ENCODE measurements at places on chromosomes 1 and 21.

GRCh38 chr1:94799206-94799605 lies 21.0 kb upstream of the SLC44A3 start:
- no peak for DNase-seq

DNA sequence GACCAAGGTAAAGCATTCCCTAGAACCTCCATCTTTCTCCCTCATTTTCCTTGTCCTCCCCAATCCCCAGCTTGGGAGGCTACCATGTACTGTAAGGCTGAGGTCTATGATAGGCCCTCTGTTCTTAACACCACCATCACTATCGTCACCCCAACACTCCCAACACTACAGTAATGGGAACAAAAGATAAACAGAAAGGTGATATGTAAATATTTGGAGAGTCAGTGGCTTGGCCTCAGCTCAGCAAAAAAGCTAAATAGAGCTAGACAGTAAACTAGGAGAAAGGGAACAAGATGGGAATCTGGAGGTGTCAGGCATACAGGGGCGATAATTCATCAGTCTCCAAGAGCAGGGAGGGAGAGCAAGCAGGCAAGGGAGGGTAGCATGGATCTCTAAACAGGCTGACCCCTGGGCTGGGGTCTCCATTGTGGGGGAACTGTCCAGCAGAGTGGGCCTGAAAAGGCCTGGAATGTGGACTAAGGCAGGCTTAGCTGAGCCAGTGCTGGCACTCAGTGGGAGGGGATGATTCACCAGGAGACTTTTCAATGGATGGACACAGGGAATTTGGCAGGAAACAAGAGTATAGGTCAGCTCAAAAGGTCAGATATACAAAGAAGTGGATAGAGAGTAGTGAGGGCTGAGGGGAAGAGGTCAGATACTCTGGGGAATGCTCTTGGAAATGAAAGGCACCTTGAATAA lies 6.7 kb downstream of the WNT2B start:
- DNase-seq, result no peak

- DNase-seq, result no peak
Observed at GRCh38 chr1:248710305-248710900, 7.8 kb upstream of the OR14I1 start.

GRCh38 chr21:34997294-34997693 lies 51.8 kb downstream of the RUNX1 start:
- no peak for DNase-seq

DNA sequence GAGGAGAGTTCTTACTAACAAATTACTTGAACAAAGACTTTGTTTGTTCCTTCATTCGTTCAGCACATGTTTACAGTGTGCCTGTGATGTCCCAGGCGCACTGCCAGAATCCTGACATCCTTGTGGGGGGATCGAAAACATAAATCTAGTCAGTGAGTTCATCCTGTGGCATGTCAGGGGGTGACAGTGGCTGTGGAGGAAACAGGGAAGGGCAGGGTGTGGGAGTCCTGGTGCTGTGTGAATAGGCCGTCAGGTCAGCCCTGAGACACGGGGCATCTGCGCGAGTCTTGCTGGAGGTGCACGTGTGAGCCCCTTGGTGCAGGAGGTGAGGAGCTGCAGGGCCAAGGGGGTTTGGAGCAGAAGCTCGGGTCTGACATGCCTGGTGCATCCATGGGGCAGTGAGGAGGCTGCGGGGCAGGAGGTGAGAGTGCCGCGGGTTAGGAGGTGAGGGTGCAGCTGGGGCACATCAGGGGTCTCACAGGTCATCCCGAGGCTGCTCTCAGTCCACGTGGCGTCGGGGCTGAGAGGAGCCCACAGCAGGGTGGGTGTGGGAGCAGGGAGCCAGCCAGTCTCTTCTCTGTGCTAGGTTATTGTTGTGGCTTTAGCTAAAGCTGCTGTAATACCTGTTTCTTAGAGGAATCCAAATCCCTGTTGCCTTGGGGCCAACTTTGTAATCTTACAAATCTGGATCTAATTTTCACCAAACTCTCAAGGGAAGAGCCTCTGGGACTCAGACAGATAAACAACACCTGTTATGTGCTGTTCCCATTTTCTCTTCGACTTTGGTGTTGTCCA lies 93.4 kb downstream of the PCBP3 start:
- DNase-seq, result no peak

DNA sequence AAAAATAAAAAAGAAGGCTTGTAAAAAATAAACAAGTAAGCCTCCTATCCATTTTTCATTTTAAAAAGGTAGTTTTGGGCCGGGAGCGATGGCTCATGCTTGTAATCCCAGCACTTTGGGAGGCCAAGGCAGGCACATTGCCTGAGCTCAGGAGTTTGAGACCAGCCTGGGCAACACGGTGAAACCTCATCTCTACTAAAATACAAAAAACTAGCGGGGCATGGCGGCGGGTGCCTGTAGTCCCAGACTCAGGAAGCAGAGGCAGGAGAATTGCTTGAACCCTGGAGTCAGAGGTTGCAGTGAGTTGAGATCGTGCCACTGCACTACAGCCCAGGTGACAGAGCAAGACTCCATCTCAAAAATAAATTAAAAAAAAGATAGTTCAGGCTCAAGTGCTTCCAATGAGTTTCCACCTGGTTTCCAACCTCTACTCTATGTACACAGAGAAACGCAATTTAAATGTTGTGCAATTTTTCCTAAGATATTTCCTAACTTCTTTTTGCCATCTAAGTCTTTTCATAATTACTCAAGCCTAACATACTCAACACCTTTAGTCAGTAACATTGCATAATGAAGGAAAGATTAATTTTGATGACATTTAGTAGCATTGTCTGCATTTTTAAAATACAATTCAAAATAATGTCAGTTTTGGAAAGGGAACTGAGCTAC lies 106.3 kb downstream of the KCNT2 start:
- no peak for DNase-seq

DNA sequence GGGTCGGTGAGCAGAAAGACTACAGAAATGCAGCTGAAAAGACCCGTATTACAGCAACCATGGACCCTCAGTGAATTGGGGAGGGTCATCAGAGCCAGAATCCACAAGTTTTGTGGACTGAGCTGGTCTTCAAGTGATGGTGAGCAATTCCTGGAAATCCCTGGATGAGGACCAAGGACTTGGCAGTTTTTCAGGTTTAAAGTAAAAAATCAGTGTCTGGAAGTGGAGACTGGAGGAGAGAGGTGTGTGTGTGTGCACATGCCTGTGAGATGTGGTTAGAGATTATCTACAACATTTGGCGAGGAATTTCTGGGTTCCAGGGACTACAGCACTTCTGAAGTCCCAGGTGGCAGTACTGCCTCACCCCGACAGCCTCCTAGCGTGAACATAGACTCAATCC lies 56.4 kb downstream of the KIRREL1 start:
- DNase-seq, result no peak

- DNase-seq, result no peak
Observed at GRCh38 chr1:109804660-109805059, 40.9 kb upstream of the EPS8L3 start.

GRCh38 chr1:246004301-246004700 lies 502.8 kb downstream of the SMYD3 start:
- DNase-seq, result no peak

GRCh38 chr1:47023268-47024140 lies at the start of gene CYP4X1:
Gene CYP4X1, plus strand, starts transcription at chr1:47023669. Its CDS starts 149 bp downstream, at chr1:47023818.
- DNase-seq, result no peak

GRCh38 chr1:204337583-204337982 lies 22.1 kb downstream of the PLEKHA6 start:
- no peak for DNase-seq

GRCh38 chr1:236865818-236866155 lies 70.7 kb downstream of the MTR start:
- no peak for DNase-seq

DNA sequence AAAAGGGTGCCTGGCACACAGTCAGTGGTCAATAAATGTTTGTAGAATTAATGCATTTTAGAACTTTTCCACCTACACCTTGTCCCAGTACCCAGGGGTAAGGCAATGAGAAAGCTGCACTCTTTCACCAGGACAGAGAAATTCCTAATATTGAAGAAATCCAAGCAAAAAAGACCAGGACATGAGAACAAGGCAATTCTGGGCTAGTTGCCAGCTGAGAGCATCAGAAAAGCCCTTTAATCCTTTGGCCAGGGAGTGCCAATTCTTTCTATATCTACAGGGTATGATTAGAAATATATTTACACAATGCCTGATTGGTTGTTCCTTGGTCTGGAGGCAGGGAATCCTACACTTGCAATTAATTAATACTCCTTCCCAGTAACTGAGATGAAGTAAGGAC lies 492.4 kb upstream of the NFIA start:
- DNase-seq, result no peak

DNA sequence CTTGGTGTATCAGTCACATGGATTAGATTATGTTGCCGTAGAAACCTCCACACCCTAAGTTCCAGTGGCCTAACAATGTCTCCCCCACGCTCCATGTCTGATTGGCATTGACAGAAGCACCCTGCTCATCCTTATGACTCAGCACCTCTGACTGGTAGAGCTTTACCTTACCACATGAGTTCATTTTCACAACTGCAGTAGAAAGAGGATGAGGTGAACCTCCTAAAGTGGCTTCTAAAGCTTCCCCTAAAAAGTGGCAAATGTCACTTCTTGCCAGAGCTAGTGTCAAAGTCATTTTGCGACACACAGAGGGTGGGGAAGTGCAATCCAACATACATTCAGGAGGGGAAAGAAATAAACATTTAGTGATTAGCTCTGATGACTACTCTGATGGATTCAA lies 30.6 kb upstream of the LYPD8 start:
- no peak for DNase-seq

GRCh38 chr1:73104749-73105148 lies 822.4 kb upstream of the NEGR1 start:
- DNase-seq, result no peak

DNA sequence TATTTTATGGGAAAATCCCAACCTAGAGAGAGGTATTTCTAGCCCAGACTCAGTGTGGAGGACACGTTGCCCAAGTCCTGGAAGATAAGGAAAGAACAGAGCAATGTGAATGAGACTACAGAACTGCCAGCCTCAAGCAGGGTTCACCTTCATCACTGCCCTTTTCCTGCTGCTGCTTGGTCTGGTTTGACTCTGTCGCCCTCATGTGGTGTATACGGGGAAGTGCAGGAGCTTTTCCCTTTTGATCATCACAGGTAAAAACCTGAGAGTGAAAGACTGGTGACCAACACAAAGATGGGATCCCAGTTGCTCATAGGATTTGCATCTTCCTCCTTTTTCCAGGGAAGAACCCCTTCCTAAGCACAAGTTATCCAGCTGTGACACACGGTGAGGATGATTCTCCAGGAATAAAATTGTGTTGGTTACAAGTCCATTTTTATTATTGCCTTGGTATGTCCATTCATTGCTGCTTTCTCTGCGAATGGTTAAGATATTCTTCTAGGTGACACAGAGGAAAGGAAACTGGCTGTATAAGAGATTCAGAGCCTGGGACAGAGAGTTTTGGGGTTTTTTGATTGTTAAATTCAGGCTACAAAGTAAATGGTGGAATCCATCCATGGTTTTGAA lies 89.5 kb upstream of the CD53 start:
- DNase-seq, result no peak

DNA sequence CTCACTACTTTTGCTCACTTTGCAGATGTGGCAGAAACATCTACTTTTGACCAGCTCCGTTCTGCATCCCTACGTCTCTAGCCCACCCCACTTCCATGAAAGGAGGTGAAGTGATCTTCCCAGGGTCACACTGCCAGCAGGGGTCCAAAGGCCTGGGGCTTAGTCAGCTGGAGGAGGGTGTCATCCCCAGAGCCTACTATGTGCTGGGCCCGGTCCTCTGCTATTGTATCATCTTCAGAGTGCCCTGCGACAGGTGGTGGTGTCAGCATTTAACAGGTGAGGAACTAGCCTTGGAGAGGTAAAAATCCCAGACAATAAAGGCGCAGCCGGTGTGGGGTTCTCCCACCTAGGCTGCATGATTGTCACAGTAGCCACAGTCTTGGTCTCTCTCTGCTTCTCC lies 5.6 kb upstream of the BSND start:
- DNase-seq, result no peak

GRCh38 chr1:156283521-156283920 lies 604 bp upstream of the TMEM79 start:
- no peak for DNase-seq

DNA sequence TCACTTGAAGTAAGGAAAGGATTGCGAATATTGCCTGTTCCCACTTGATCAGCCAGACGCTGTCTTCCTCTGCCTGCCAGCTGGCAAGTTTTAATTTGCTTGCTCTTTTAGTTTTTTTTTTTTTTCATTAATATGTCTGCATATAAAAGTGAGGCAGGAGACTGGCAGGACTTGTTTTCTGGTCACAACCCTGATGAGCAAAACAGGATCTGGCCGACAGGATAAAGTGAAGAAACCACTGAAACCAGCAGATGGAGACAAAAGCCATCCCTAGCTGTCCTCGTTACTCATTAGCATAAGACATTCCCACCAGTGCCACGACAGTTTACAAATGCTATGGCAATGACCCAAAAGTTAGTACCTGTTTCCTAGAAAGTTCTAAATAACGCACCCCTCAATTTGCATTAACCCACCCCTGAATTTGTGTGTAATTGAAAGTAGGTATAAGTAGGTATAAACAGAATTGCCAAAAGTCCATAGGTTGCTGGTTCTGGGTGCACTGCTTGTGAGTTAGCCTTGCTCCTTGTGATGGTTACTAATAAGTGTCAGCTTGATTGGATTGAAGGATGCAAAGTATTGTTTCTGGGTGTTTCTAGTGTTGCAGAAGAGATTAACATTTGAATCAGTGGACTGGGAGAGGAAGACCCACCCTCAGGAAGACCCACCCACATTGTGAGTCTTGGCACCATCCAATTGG lies 60.8 kb downstream of the ZNF684 start:
- DNase-seq, result no peak

DNA sequence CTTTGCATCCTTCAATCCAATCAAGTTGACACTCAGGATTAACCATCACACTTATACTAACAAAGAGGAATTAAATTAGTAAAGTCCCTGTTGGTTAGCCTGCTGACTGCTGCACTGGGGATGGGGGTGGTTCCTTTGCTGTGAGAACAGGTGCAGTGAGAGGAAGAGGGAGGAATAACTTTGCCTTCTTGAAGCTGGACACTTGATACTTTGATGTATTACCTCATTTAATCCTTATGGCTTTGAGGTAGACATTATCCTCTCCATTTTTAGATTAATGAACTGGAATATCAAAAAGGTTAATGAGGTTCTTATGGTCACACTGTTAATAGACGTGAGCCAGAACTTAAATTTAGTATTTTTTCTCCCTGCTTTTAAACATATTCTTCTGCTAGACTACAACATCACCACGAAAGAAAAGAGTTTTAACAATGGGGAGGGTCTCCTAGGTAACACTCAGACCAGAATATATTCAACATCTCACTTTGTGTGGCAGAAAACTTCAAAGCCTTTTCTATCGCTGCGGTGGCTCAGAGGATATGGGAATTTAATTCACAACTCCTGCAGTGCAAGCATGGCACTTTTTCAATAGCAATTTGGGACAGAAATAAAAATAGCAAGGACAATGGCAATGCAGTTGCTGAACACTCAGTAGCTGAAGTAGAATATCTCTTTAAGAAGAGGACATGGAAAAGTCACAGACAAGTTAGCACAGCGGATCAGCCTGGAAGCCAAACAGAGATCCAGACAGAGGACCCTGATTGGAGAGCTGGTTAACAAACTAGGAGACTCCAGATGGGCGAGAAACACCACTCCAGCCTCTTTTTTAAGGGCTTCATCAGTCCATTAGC lies 68.8 kb upstream of the DNAH14 start:
- no peak for DNase-seq

GRCh38 chr1:247419336-247419735 lies 3.4 kb downstream of the NLRP3 start:
- DNase-seq, result no peak

- no peak for DNase-seq
Observed at GRCh38 chr1:175377394-175377793, 184.8 kb upstream of the KIAA0040 start.

- DNase-seq, result no peak
Observed at GRCh38 chr21:40177979-40178378, 310.7 kb downstream of the PCP4 start.

- DNase-seq, result no peak
Observed at GRCh38 chr1:81682490-81682889, 118.2 kb upstream of the ADGRL2 start.

Measured in cerebellar nuclear complex (tissue), 1 donor.